Transverse colon (tissue), 4 donors: ENCODE measurements at places on chromosomes 2 and 18. TPM values are rescaled to one million over a fixed set of nuclear protein-coding genes. Genes with fewer than 3 reads are reported as not detected.

ANKRD30BL gene
- total RNA-seq = not detected

DPP10 gene
- 6.6 TPM for total RNA-seq

VWA3B gene
- not detected for total RNA-seq

FIGN gene
- total RNA-seq = 1.2 TPM

ST8SIA5 gene
- total RNA-seq = not detected

POTEI gene
- total RNA-seq = not detected
